Germinal center (tissue), 1 donor: ENCODE measurements at places on chromosomes 2 and 18.

DNA sequence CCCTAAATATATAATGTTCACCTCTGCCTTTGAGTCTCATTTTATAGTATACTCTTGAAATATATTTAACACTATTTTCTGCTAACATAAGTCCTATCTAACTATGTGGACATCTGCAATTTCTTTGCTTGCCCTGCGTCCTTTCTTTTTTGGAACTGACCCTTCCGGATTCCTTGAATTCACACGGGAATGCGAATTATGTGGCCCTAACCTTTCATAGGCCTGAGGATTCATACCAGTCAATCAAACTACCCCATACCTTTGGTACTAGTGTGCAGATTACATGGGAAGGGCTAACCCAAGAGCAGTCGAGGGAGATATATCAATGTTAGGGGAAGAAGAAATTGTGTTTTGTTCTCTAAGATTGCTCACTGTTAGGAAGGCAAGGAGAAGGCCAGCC is 56.4 kb downstream of the NRXN1 start:
- DNase-seq, result no peak

GRCh38 chr2:118881490-118882129 is 34.2 kb upstream of the EN1 start:
- DNase-seq, result peak; percentile 56

DNA sequence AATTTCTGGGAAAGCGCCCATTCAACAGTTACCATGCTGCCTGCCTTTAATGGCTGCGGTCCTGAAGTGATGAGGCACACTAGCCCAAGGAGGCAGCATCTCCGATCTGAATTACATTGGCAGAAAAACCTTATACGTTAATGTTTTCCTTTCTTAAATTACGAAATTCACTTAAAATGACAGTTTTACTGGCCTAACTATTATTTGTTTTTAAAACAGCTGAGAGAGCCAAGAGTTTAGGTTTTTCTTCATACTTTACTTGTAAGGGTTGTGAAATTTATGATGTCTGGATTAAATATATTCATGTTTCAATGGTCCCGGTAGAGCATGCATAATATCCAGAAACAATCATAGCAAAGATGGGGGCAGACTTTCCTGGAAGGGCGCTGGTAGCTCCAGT is 115.2 kb upstream of the REV1 start:
- DNase-seq, result no peak

DNA sequence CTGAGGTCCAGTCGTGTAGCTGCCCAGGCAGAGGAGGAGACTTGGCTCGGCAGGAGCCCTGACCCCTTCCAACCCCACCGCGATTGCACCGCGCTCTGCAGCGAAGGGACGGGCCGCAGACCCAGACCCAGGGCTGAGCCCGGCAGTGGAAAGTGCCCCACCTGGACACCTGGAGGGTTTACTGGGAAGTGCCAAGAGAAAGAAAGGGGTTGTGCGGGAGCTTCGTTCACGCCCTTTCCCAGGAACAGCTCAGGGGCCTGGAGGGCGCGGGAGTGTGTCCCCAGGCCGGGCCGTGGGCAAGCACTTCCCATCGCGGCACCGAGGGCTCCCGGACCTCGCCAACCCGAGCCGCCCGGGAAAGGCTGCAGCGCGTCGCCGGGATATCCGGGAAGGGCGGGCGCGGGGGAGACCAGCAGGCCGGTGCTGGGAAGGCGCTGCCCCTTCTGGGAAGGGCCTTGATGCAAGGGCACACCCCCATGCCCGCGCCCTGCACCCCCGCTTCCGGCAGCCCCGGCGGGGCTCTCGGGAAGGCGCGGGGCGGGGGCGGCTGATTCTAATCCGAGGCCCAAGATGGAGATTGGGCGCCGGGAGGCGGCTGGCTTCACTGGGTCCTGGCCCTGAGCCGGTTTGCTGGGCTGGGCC is 36.1 kb upstream of the MRPL33 start:
- DNase-seq, result peak; percentile 41

DNA sequence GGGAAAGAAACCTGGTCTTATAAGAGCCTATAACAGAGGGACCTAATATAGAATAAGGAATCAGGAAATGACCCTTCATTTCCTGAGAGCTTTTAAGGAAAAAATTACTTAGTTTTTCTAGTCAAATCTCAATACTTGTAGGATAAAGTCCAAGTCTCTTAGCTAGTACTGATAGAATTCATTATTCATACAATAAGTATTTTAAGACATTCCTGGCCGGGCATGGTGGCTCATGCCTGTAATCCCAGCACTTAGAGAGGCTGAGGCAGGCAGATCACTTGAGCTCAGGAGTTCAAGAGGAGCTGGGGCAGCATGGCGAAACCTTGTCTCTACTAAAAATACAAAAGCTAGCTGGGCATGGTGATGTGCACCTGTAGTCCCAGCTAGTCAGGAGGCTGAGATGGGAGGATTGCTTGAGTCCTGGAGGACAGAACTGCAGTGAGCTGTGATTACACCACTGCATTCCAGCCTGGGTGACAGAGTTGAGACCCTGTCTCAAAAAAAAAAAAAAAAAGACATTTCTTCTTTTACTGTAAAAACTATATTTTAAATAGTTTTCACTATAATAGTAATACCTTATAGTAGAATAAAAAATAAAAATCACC is 3.2 kb downstream of the RAB3GAP1 start:
- no peak for DNase-seq

- no peak for DNase-seq
Observed at GRCh38 chr2:81304154-81304830, 999.7 kb upstream of the LRRTM1 start.

GRCh38 chr2:241189093-241189855 is 797 bp downstream of the ANO7 start:
- DNase-seq, result no peak

DNA sequence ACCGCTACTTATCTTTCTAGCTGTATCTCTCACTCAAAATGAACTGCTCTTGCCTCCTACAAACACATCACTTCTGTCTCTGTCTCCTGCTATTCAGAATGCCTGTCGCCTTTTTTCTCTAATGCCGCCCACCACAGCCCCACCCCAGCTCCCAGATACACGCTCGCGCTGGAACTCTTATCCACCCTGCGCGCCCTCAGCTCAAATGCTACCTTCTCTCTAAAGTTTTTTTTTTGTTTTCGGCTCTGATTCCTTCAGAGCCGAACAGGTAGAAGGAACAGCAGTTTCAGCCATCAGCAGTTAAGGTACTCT is 3.9 kb upstream of the SOS1 start:
- no peak for DNase-seq

GRCh38 chr18:73060666-73061288 is 193.0 kb upstream of the NETO1 start:
- no peak for DNase-seq

DNA sequence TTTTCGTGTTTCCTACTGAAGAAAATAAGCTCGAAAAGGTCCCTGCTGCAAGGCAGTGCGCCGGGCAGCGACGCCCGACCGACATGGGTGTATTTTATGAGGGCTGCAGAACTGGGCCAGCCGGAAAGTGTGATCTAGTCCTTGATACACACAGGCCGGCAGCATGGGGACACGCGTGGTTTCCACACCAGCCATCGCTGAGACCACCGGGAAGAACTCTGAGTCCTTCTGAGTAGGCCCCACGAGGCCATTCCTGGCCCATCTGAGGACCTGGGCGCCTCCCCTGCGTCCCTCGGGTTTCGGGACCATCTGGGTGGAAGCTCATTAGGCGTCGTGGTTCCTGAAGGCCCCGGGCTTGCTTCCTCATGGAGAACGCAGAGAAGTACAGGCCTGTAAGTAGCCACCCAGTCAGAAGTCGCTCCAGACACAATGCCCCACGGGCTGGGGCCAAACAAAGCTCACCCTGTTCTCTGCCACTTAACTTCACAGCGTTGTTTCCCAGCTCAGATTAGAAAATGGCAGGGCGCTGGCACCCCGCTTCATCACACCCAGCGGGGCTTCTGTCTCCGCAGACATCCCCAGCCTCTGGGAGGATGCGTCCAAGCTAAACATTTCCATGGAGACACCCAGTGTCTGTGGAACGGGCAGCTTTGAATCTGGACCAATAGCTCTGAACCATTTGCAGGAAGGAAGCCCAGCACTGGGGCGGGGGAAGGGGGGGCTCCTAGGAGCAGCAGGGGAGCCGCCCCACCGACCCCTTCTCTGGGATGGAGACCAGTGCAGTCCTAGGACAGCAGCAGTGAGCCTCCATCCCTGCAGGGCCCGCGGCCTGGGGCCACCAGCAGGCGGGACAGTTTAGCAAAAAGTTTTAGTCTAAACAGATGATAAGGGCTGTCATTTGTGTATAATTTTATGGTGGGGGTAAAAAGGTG is 2.4 kb downstream of the NFATC1 start:
- DNase-seq, result no peak

GRCh38 chr18:48669180-48669675 is 130.4 kb downstream of the CTIF start:
- no peak for DNase-seq

GRCh38 chr2:30341500-30342267 is 105.4 kb upstream of the LCLAT1 start:
- DNase-seq, result no peak

DNA sequence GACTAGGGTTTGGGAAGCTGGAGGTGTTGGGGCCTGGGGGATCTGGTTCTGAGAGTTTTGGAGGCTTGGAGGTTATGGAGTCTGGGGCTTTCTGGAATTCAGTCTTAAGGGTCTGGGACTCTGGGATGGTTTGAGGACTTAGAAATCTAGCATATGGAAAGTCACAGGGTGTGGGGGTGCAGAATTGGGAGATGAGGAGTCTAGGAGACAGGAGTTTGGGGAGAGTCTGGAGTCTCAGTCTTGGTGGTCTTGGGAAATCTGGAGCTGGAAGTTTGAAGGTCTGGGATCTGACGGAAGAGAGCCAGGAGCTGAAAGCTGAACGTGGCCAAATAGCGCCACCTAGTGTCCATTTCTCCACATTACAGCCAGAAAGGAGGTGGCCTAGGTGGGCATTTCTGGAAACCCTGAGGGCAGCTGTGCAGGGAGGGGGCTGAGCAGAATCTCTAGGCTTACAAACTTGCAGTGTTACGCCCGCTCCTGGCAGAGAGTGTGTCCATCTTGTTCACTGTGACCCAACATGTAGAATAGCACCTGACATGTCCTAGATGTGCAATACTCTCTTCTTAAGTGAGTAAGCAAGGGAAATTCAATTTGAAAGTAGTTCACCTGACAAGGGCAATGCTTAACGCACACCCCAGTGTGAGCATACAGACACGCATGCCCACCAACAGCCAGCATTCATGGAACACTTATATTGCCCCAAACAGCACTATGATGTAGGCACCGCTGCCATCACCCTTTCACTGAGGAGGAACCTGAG is 204.8 kb downstream of the TFCP2L1 start:
- peak; percentile 55 for DNase-seq

- DNase-seq, result no peak
Observed at GRCh38 chr2:3545788-3546478, 12.2 kb downstream of the RNASEH1 start.

DNA sequence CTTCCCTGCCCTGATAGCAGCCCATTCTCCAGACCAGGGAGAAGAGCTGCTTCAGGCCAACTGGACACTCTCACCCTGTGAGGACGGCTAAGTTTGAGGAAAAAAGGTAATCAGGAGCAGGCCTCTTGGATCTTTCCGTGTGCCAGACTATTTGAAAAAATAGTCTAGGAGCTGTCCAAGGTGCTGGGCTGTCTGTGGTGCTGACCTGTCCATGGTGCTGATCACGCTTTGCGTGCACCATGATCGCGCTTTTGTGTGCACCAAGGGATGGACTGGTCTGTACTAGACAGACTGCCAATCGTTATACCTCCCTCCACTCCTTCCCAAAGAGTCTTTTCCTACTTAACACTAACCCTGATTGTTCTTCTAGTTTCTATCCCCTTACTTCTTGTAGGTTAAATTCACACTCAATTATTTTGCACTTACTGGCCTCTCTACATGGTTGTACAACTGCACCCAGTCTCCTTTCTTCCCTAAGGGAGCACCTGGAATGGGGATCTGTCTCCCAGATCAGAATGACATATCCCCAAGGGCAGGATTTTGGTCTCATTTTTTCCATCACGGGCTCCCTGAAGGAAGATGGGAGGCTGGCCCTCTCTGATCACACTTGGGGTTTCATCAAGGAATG is 295.4 kb downstream of the CELF4 start:
- DNase-seq, result no peak

- DNase-seq, result no peak
Observed at GRCh38 chr18:28439870-28440269, 262.9 kb upstream of the CDH2 start.

GRCh38 chr2:166125557-166125956 is 2.3 kb downstream of the SCN1A start:
- no peak for DNase-seq

DNA sequence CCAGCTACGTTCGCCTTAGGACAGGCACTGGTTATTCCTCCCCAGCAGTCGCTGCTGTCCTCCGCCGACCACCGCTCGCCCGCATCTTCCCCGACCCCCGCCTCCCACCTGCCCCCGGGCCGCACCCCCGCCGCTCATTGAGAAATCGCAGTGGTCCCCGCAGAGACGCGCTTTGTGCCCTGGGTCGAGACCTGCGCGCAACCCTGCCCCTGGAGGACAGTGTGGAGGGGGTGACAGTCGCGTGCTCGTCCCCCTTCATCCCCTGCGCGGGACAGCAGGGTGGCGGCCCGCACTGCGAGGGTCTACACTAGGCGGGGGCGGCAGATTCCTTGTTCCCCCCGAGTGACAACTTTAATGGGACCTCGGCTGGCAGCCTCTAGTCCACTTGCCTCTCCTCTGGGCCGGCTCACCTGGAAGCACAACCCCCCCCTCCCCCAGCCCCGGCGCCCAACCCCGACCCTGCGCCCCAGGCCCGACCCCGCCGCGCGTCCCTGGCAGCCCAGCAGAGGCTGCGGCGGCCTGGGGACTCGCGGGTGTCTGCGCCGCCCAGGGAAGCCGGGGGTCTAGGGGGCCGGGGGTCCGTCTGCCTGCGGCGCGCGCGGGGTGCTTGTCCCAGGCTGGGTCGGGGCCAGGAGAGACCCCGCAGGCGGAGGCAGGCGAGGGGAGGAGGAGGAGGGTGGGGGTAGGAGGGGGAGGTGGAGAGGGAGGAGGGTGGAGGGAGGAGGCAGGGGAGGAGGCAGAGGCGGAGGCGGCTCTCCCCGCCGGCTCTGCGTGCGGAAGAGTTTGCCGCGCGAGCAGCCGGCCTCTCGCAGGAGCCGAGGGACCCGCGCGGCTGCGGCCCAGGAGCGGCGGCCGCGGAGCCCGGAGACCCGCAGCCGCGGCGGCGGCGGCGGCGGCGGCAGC is at the start of gene NPAS2:
TSS of gene NPAS2 (plus strand) at position 770 of the 903 bp plus-strand sequence. CDS start 84,616 bp downstream, outside the sequence.
- no peak for DNase-seq

- no peak for DNase-seq
Observed at GRCh38 chr18:50662775-50663383, 103.0 kb downstream of the MAPK4 start.

GRCh38 chr2:111244864-111245263 is 124.2 kb downstream of the BCL2L11 start:
- DNase-seq, result no peak

- no peak for DNase-seq
Observed at GRCh38 chr18:41501848-41502247, 453.2 kb upstream of the PIK3C3 start.

DNA sequence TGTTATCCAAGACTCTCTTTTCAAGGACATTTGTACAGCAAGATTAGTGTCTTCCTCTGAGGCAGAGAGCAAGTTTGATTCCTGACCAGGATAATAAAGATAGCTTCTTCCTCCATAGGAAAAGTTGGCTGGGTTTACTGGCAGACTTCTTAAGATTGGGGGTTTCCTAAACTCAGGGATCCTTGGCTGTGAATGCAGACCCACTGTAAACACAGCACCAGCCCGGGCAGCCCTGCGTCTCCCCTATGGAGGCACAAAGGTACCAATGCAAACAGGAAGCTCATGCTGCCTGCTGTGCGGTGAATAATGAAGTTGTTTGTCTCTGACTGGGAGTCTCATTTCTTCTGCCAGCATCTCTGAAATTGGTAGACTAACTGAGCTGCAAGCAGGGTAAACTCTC is 96.2 kb upstream of the ARHGAP28 start:
- no peak for DNase-seq
